ENCODE measurements at places on chromosomes 6 and 20.
A peak's percentile ranks its signal among the peaks of the same experiment; 100 is the strongest.

GRCh38 chr20:7836076-7836475 is 104.2 kb downstream of the HAO1 start:
- DNase-seq = no peak

GRCh38 chr6:109091314-109092024 is 3.2 kb downstream of the SESN1 start:
- no peak for DNase-seq

DNA sequence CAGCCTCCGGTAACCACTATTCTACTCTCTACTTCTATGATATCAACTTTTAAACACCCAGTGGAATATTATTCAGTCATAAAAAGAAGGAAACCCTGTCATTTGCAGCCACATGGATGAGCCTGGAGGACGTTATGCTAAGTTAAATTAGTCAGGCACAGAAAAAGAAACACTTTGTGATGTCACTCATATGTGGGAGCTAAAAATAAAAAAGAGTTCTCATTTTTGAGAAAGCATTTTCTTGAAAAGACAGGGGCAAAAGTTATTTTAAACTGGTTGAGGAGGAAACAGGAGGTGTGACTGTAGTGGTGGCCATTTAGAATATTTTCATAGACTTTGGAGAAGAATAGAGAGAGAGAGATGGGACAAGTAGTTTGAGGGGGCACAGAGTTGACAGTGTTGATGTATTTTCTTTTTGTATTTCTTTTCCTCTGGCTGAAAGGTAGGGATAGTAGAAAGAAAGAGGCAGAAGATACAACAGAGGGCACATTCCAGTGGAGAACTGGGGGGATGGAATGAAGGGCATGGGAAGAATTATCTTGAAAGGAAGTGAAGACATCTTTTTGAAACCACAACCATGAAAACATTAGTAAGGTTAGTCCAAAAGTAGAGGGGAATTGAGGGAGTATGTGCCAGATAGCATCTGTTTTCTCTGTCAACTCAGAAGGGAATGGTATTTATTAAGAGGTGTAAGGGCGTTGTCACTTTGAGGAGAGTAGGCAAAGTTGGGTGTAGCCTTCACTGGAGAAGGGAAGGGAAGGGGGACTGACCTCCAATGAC is 181.3 kb upstream of the GMDS start:
- DNase-seq = no peak

GRCh38 chr20:62243906-62244515 is 5.7 kb downstream of the OSBPL2 start:
- DNase-seq = no peak

DNA sequence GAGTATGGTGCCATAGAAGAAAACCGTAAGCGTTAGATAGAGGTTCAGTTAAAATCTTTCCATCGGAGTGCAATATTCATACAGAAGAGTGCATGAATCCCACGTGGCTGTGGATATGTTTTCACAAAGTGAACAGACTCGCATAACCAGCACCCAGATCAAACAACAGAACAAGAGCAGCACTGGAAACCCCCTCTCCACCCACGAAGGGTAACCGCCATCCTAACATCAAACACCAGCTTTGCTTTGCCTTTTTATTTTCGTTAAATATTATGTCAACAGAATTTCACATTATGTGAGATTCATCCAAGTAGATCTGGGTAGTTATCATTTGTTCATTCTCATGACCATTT is 4.7 kb downstream of the GTSF1L start:
- DNase-seq = no peak

GRCh38 chr20:15288106-15288505 is 950.7 kb upstream of the FLRT3 start:
- no peak for DNase-seq

DNA sequence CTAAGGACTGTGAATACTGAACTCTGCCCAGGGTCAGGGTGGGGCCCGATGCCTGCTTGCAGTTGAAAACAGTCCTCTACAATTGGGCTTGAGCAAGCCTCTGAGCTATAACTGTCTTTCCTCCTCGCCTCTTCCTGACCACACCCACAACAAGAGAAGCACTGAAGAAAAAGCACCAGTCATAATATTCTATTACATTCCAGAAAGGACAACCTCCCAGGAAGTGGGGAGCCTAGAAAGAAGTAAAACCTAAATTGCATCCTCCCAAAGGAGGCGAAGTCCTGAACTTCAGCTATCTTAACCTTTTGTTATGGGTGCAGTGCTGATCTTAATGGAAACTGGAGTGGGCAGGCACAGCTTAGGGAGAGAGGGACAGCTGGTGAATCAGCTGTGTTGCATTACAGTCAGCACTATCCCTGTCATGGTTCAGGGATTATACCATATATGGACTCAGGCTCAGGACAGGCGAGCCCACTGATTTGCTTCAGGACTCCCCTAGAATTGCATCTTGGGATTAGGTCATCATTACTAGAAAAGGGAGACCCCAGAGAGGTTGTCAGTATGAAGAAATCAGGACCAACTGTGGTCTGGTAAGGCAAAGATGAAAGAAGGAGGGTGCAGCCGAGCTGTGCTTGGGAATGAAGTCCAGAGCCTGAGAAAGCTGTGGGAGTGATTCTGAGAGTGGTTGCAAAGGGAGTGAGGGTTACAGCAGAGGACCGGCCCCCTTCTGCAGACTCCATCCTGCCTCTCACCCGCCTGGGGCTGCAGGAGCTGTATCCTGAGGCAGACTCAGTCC is 18.3 kb upstream of the TRAM2 start:
- no peak for DNase-seq

- DNase-seq = no peak
Measured at GRCh38 chr6:31114970-31115849, 610 bp downstream of the PSORS1C1 start.

GRCh38 chr6:46468403-46469010 is 22.7 kb downstream of the RCAN2 start:
- no peak for DNase-seq

DNA sequence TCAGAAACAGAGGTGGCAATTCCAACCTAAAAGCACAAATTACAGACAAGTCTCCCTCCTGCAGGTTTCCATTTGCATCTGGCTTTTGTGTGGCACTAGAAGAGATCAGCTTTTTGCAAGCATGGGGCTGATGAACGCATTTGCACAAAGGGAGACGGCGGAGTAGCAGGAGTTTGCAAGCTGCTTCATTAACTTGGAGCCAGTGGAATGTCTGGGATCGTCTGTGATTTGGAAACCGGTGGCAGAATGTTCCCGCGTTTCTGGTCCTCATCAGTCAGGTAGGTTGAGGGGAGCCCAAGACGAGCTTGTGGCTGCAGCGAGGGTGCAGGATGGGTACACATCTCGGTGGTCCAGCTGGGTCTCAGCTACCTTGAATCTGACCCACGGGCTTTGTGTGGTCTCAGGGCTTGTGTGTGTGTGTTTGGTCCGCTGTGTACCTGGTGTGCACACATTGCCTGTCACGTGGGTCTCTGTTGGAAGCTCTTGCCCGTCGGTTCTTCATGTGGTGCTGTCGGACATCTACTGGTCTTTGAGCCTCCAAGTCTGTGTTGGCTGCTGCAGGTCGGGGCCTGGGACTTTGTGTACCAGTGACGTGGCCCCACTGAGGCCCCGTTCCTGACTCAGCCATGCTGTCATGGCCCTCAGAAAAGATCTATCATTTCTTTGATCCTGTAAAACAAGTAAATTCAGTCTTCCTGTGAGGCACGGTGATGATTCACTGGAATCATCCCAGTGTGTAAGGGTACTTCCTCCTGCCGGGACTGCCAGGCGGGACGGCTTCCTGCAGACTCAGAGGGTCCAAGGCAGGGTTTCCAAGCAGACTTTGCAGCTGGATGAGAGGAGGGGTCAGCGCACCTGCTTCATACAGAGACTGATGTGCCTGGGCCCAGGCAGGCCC is 12.4 kb upstream of the MYT1 start:
- DNase-seq = no peak

DNA sequence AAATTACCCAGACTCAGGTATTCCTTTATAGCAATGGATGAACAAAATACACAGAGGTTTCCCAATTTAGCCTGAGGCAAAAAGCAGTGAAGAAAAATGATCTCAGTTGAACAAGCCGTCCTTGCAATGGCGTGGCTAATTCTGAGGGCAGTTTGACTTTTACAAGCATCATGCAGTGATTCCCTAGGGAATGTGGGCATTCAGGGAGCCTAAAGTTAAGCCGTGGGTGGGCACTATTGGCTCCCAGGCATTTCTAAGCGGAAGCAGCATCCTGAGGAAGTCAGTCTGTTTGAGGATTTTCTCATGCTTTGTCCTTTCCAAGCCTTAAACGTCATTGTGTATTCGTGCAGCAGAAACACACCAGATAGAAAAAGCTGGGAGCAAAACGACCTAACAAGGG is 133.9 kb downstream of the MYLK4 start:
- DNase-seq = no peak

DNA sequence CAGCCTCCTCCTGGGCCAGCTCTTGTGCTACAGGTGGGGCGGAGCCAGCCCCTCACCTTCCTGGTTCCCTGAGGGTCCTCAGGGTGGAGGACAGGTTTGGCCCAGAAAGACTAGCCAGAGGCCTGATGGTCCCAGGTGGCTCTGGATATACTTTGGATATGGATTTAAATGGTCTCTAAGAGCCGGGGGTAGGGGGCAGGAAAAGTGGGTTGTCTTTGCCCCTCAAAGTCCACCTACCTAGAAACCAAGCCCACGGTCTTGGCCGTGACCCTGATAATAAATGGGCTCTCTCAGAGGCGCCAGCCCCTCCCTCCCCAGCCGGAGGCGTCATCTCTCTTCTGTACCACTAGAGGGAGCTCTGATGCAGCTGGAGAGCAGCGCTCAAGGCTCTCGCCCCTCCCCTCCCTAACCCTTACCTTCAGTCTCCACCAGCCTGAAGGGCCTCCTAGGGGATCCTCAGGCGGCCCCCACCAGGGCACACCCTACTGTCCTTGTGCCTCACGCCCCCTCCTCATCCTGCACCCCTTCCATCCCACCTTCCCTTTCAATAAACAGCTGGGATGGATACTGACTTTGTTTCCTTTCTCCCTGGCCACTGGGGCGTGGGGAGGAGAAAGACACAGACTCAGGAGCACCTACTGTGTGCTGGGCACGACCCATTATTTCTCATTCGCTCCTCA is 7.5 kb downstream of the NRSN2 start:
- DNase-seq = peak; percentile 50

DNA sequence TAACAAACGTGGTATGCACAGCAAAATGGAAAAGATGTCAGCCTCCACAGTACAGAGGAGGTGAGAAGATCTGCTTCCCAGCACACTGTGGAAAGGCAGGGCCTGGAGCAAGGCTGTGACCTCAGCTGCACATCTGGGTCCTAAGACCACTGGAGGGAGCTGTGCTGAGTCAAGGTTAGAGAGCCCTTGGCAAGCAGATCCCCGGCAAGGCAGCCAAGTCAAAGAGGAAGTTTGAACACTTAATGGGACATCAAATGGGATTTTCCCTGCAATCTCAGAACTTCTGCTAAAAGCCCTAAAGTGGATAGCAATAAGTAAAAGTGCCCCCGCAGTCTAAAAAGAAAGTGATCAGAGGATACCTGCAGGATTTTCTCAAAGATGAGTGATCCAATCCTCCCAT is 39.5 kb downstream of the UNC5CL start:
- DNase-seq = no peak

- DNase-seq = no peak
Measured at GRCh38 chr6:25669413-25669812, 17.4 kb downstream of the SCGN start.

DNA sequence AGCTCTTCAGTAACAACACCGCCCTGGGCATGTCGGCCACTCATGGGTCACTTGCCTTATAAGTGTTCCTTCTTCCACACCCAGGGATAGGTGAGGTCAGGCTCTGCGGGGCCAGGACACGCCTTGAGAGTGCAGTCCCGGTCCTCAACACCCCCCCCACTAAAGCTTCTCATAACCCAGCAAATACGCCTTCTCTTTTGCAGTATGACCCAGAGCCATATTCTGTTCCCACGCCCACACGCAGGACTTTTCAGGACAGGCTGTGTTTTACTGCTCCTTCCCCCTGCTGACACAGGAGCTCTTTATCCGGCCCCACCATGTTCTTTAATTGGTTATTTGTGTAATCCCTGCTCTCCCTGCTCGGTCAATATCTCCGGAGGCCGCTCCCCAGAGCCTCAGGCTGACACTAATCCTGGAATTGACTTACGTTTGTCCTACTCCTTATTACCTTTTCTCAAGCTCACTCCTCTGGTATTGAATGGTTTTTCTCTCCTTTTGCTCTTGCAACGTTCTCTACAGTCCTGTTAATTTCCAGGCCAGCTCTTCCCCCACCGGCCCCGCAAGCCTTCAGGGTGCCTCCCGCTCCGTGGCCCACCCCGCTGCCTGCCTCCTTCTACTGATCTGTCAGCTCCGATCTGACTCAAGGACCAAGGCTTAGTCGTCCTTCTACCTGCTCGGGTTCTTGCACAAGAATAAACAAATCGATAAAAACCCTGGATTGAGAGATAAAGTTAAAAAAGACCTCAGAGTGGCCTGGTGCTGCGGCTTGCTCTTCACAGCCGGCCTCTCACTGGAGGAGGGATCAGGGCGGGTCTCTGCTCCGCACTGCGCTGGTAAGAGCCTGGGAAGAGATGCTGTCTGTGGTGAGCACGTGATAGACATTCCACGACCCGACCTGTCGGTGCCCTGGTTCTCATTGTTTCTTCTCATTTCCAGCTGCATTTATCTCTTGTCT is 357.5 kb downstream of the ZFAND3 start:
- no peak for DNase-seq

DNA sequence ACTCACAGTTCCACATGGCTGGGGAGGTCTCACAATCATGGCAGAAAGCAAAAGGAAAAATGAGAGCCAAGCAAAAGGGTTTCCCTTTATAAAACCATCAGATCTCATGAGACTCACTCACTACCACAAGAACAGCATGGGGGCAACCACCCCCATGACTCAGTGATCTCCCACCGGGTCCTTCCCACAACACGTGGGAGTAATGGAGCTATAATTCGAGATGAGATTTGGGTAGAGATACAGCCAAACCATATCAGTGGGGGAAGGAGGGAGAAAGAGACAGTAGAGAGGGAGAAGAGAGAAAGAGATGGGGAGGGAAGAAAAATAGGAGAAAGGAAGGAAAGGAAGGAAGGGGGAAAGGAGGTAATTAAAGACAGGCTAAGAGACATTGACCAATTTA is 30.1 kb downstream of the GMDS start:
- no peak for DNase-seq

GRCh38 chr6:1901556-1901955 is 291.8 kb downstream of the FOXC1 start:
- no peak for DNase-seq

DNA sequence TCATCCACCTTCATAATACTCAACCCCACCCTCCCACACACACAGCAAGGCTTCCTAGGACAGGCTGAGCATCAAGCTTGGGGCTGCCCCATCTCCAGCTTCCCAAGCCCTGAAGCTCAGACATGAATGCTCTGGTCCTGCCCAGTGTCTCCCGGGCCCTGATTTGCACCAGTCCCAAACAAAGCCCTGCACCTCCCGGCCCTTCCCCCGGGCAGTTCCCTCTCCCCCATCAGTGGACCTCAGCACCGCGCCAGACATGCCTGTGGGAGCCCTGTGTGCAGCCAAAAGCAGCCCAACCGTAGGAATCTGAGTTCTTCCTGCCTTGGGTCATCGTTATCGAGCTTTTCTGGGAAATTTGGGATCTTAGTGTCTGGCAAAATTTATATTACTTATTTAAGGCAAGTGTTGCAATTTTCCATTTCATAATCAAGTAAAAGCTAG is 63.5 kb downstream of the THBS2 start:
- DNase-seq = no peak

Data from stimulated activated CD8-positive, alpha-beta memory T cell treated with anti-CD3 and anti-CD28 coated beads, Interleukin-15, amount 100 ng/mL, for 24 hours (primary cell).